Ascending aorta (tissue), 2 donors: ENCODE measurements at places on chromosomes 2 and 18.

- no peak for DNase-seq
Measured at GRCh38 chr2:144230448-144231085, 289.4 kb downstream of the ZEB2 start.

DNA sequence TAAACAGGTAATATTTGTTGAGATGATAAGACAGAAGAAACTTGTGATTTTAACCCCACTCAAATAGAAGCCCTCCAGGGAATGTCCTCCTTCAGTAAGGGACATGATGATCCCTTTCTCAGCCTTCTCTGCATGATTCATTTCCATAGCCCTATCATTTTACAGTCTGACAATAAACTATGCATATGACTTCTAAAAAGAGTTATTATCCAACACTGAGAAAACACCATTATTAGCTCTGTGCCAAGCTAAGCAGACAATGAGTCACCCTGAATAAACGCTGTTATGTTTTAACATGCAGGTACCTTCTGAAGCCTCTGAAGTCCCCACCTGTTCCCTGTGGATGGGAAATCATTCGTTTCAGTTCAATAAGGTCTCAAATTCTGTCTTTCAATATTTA is 54.7 kb downstream of the DTNB start:
- DNase-seq, result no peak

- DNase-seq, result peak; percentile 64
Measured at GRCh38 chr2:61793389-61793836, 60.4 kb downstream of the FAM161A start.

DNA sequence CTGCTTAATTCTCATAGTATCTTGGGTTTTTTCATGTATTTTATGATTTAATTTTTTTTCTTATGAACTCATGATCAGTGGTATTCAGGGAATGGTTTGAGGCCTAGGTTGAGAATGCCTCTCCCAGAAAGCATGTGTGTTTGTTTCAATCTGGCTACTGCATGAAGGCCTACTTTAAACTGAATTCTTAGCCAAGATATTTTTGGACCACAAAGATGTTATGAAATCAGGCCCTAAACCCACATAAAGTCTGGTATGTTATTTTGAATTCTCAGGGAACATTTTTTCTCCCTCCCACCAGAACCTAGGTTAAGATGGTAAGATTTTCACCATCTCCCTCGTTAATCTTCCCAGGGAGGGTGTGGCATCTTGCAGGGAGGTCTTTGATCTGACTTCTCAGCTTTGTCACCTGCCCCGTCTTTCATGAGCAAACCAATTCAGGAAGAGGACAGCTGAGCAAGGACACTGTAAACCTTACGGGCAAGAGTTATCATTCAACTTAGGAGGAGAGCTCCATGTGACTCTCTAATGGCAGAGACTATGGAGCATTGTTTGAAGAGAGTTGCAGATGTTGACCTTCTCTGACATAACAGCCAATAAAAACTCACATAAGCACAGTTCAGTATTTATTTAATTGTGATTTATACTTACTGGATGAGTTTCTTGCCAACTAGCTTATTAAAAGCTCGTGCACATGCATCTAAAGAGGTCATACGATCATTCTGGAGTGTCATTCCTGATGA is 21.3 kb upstream of the ACKR3 start:
- no peak for DNase-seq

- no peak for DNase-seq
Measured at GRCh38 chr2:221563270-221563985, 8.7 kb downstream of the EPHA4 start.

- DNase-seq, result no peak
Measured at GRCh38 chr2:16513626-16514025, 152.0 kb downstream of the CYRIA start.

DNA sequence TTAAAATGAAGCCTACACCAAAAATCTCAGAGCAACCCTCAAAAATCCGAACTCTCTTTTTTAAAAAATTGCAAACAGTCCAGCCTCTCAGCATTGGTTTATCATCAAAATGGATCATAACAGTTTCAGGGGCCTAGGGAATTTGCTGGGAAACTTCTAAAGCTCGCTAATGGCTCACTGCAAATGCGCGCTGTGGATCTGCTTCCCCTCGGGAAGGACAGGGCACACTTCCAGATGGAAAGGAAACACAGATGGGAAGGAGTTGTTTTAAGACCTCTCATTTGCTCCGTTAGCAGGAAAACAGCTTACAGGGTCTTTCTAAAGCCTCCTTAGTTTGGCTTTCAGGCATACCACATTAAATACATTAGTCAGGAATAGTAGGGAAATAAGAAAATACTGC is 27.2 kb downstream of the FECH start:
- no peak for DNase-seq

- no peak for DNase-seq
Measured at GRCh38 chr2:174322149-174322548, 12.6 kb upstream of the SP9 start.

GRCh38 chr2:226336283-226336682 is 463.3 kb downstream of the IRS1 start:
- DNase-seq, result no peak

- DNase-seq, result no peak
Measured at GRCh38 chr2:55720417-55720816, 26.8 kb upstream of the PNPT1 start.

DNA sequence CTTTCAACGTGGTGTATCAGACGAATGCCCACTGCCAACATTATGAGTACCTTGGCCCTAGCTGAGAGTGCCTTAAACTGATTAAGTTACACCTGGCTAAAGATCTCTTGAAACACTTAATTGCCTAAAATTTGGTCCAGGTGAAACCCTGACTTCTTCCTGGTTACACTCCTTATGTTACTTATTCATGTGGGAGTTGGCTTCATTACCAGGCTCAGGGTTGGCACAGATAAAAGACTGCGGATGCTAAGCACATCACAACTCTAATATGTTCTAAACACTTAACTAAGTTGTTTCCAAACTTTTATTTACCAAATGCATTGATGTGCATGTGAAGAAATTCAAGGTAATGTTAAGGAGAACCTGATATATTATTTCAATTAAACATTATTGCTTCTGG is 298.9 kb downstream of the TCF4 start:
- no peak for DNase-seq

GRCh38 chr2:77025714-77026113 is 496.5 kb downstream of the LRRTM4 start:
- no peak for DNase-seq

DNA sequence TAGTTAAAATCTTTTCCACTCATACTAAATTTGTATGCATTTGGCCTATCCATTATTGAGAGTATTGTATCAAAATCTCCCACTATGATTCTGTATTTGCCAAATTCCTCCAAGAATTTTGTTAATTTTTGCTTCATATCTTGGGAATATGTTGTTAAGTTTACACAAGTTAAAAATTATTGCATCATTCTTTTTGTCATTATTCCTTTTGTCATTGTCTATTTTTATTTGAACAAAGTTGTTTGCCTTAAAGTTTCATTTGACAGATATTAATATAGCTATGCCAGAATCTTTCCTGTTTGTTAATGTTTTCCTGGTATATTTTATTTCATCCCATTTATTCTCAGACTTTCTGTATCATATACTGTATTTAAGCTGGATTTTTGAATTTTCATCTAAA is 41.3 kb downstream of the LOXHD1 start:
- DNase-seq, result no peak

- DNase-seq, result no peak
Measured at GRCh38 chr18:38940863-38941531, 1375.4 kb upstream of the CELF4 start.

GRCh38 chr2:114007436-114007835 is 117.5 kb downstream of the ACTR3 start:
- DNase-seq, result no peak

DNA sequence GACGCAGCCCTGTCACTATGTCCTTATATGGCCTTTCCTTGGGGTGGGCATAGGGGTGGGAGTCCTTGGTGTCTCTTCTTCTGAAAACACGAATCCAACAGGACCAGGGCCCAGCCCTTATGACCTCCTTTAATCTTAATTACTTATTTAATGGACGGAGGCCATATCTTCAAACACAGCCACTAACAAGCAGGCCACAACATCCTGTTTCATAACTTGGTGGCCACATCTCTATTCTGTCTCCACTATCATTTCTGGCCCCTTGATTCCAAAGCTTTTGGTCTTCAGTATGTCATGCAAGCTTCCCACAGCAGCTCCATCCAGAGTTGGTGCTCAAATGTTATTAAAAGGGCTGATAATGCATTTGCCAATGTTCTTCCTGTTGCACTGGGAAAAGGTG is 287.3 kb upstream of the SMIM21 start:
- DNase-seq, result no peak

DNA sequence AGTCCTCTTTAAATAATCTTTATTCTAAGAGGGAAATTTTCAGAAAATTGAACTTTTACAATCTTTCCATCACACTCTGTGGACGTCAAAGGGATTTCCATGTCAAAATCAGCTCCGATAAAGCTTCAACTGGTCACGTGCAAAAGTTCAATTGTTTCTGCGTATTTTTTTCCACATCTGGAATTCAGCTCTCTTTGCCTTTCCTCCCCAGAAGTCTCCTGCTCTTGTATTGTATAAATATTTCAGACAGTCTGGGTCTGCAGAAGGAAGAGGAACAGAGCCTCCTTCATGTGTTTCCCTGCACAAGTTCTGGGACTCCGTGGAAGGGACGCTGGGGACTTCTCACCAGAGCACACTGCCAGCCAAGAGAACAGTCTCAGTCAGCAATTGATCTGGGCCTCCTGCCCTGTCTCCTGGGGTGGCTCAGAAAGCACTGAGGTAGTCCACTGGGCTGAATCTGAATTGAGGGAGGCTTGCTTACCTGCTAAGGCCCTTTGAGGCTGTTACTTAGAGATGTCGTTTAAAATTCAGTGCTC is 251.5 kb downstream of the TFCP2L1 start:
- no peak for DNase-seq

GRCh38 chr2:42801381-42801780 is 9.0 kb upstream of the HAAO start:
- no peak for DNase-seq

DNA sequence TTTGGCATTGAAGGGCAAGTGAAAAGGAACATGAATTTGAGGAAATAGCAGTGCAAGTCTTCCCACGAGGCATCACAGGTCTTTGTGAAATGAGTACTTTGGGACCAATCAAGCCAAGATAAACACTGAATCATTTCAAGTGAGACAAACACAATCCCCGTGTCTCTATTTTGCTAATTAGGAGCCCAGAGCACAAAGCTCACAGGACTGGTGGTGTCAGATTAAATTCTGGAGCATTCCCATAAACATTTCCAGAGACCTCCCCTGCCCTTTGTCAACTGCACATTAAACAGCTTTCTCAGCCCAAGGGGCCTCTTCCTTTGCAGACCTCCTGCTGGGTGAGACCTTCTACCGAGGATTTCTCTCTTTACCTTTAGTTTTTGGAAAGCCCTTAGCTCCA is 50.7 kb downstream of the DAPL1 start:
- no peak for DNase-seq

GRCh38 chr18:63480476-63480875 is 3.7 kb downstream of the SERPINB5 start:
- no peak for DNase-seq

- no peak for DNase-seq
Measured at GRCh38 chr18:69981948-69982347, 34.3 kb upstream of the CD226 start.

GRCh38 chr2:124395961-124396360 is 370.9 kb downstream of the CNTNAP5 start:
- DNase-seq, result no peak

DNA sequence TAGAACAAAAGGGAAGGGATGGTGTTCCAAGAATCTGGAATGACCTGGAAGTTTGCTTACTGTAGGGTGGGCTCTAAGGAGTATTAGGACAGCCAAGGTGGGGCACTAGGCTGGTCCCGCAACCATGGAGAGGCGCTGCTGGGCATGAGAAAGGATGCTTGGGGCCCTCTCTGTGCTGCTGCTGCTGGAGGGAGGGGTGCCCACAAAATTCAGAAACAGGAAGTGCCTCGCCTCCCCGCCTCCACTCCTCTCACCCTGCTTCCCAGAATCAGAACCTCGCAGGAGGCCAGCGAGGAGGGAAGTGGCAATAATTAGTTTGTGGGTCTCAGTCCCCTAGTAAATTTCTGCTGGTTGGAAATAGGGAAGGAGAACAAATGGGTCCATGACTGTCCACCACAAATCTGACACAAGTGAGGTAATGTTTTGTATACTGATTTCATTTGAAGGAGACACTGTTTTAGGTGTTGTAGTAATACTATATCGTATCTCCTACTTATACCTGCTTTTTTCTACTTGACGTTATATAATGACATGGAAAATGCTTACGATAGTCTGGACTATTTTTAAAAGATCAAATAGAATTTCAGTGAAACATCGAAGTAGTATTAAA is 7.9 kb upstream of the PDCL3 start:
- no peak for DNase-seq

DNA sequence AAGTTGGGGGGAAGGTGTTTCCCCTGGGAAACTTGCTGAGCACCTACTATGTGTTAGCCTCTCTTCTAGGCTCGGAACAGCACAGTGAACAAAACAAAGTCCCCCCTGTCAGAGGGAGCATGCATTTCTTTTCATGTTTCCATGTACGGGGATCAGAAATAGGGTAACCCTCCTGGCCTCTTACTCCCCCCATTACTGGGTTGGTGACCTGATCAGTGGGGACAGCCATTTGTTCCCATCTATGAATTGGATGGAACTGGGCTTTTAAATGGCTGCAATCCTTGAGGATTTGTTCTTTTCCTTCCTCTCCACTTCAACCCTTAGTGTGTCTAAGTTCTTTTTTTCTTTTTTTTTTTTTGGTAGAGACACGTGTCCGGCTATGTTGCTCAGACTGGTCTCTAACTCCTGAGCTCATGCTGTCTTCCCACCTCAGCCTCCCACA is 13.7 kb downstream of the NCL start:
- DNase-seq, result no peak

- DNase-seq, result no peak
Measured at GRCh38 chr2:5695654-5696403, 3.6 kb downstream of the SOX11 start.

DNA sequence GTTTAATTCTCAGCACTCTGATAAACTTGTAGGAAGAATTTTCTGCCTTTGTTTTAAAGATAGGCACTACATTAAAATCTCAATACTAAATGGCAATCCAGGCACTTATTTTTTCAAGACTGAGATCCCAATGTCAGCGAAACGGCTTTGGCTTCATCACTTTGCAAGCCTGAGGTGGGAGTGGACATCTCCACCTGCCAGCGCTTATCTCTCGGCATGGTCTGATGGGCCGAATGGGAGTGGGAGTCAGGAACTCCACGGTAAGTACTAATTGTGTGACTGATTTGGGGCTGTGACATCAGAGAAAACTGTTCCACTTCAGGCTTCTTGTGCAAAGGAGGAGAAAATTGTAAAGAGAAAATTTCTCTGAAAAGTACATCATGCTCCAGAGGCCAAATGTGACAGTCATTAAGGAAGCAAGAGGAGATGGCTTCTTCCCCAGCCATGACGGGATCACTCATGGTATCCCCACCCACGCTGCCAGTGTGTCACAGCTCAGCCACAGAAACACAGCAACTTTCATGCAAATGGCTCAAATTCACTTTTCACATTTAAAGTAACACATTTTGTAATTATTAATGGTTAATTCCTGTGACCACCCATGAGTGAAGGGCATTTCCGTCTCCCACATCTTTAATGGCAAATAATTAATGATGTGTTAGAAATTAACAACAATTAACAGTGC is 385.5 kb upstream of the HNRNPA3 start:
- no peak for DNase-seq

- no peak for DNase-seq
Measured at GRCh38 chr2:59938181-59938580, 615.3 kb downstream of the BCL11A start.
